ENCODE measurements at places on chromosomes 7 and 10.

GRCh38 chr7:133682364-133683181 lies 429.7 kb downstream of the EXOC4 start:
- no peak for DNase-seq

DNA sequence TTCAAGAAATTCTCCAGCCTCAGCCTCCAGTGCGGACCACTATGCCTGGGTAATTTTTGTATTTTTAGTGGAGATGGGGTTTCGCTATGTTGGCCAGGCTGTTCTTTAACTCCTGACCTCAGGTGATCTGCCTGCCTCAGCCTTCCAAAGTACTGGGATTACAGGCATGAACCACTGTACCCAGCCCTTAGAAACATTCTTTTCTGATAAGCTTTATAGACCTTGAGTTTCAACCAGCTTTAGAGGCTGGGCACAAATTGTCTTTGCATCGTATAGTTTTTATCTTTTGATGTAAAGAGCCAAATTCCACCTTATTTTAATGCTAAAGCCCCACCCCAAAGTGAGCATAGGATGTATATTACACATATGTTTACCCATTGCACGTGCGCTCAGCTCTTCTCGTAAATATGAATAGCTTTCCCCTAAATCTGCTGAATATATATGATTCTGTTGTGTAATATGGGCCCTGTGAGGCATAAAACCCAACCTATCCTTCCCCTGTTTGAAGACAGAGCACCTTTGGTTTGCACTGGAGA lies 124.8 kb downstream of the ADK start:
- DNase-seq, result no peak

DNA sequence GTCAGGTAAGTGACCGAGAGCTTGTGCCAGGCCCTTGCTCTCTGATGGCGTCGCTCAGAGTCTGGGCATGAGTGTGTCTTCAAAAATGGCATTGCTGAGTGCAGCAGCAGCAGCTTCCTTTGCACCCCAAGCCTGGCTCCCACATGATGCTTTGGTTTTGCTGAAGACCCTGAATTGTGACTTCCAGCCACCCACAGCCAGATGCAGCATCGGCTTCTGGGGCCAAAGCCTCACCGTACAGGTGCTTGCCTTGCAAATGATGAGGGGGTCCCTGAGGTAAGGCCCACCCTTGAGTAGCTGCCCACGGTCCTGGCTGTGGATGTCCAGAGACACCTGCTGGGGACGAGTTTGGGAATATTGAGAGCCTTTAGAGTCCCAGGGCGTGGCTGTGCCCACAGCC lies 57.9 kb downstream of the JAKMIP3 start:
- DNase-seq, result no peak

GRCh38 chr10:61912981-61913380 lies 11.5 kb downstream of the ARID5B start:
- no peak for DNase-seq

- DNase-seq, result no peak
These were observed 420.4 kb downstream of the DNAJB6 start for GRCh38 chr7:157757211-157757610.

- DNase-seq, result no peak
These were observed 111.8 kb downstream of the ANKRD61 start for GRCh38 chr7:6142871-6143380.

GRCh38 chr7:107659666-107660065 lies 962 bp upstream of the SLC26A4 start:
- DNase-seq, result no peak

GRCh38 chr10:82925547-82925946 lies 1050.6 kb downstream of the NRG3 start:
- no peak for DNase-seq
